ENCODE measurements at places on chromosomes 11 and 22.

- DNase-seq = no peak
- H3K4me1 ChIP-seq = peaks cover 19% of the 10 kb centered on the region
- H3K4me3 ChIP-seq = no peak overlapping the region
- H3K27ac ChIP-seq = no peak overlapping the region
These were observed 65.6 kb downstream of the FAM168A start for GRCh38 chr11:73532310-73532709.

- no peak for DNase-seq
- H3K36me3 ChIP-seq = no peaks in the 10 kb centered on the region
- no peak overlapping the region for H3K27ac ChIP-seq
- H3K4me1 ChIP-seq = no peaks in the 10 kb centered on the region
These were observed 29.6 kb upstream of the FJX1 start for GRCh38 chr11:35588627-35589026.

DNA sequence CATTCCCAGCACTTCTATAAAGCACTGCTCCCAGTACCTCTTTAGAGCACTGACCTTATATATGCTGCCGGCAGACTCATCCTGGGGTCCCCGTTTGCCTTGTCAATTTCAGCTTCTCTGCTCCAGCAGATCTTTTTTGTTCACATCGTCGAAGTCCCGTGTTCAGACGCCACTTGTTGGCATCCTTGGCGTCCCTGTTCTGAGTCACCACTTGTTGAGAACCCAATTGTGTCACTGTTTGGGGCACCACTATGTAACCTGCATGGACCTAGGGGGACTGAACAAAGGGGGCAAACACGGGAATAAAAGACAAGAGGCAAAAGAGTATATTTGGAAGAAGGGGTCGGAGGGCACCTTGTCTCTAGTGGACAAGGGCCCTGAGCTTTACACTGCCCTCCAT, 25.5 kb downstream of the OR10A6 start:
- H3K4me1 ChIP-seq = no peaks in the 10 kb centered on the region
- H3K27me3 ChIP-seq = peaks cover 8% of the 10 kb centered on the region
- no peak overlapping the region for H3K4me3 ChIP-seq
- H3K36me3 ChIP-seq = no peaks in the 10 kb centered on the region
- no peak for DNase-seq

GRCh38 chr11:22304337-22304961, 33.7 kb upstream of the SLC17A6 start:
- DNase-seq = no peak
- H3K27me3 ChIP-seq = peaks cover 4% of the 10 kb centered on the region
- H3K27ac ChIP-seq = no peak overlapping the region
- H3K4me1 ChIP-seq = no peaks in the 10 kb centered on the region
- H3K4me3 ChIP-seq = no peak overlapping the region

- no peak within 1 kb of the TSS for H3K4me3 ChIP-seq
- H3K27ac ChIP-seq = no peak within 1 kb of the TSS
- H3K4me1 ChIP-seq = no peaks in the 10 kb centered on the region
These were observed at the start of gene LUZP2 for GRCh38 chr11:24496736-24497725. Gene LUZP2 (plus strand): TSS chr11:24497053.

DNA sequence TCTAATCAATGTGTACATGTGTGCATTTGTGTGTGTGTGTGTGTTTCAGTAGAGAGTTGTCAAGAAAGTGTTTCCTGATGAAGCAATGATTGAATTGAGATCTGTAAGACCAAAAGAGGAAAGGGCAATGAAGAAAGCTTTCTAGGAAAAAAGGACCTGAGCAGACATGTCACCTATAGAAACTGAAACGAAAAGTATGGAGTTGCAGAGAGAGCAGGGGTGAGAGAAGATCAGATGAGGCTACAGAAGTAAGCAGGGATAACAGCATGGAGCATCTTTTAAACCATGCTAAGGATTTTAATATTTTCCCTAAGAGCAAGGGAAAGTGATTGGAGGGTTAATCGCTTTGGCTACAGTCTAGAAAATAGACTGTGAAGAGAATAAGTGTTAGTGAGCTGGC, 1459.4 kb upstream of the TENM4 start:
- H3K36me3 ChIP-seq = no peaks in the 10 kb centered on the region
- no peak overlapping the region for H3K4me3 ChIP-seq
- H3K27me3 ChIP-seq = no peaks in the 10 kb centered on the region
- DNase-seq = no peak
- H3K27ac ChIP-seq = no peak overlapping the region
